T-helper 22 cell (primary cell): ENCODE measurements at places on chromosomes 5 and 9.

DNA sequence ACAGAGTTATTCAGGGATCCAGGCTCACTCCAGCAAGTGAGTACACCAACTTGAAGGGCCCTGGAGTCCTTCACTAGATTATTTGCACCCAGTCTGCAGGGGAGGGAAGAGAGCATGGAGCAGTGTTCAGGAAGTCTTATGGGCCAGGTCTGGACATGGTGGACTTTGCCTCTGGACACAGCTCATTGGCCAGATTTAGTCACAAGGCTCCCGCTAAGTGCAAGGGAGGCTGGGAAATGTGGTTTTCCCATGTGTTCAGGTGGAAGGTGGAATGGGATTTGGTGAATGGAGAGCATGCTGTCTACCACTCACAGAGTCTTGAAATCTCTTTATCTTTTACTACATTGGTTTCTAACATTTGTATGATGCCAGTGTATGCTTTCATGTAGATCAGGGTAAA is 200.5 kb downstream of the GNA14 start:
- no peak for DNase-seq

DNA sequence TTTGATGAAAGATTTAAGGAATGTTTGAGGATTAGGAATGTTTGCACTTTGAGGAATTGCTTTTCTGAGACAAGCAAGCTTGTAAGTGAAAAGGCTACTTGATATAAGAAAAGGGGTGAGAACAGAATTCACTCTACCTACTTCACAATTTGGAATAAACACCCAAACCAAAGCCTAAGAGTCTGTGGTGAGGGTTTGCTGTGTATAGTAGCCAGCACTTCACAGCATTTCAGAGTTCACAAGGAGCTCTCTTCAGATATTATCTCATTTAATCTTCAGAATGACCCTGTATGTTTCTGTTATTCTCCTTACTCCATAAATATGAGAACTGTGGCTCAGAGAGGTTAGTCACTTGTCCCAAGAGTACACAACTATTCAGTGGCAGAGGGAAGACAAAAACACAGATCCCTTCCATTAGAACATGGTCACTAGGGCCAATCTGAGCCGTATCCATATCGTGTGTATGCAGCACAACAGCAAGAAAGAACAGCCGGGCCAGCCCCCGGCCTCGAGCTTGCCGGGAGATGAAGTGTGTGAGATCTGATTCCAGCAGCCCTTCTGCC is 92.4 kb downstream of the FRMD3 start:
- no peak for DNase-seq

DNA sequence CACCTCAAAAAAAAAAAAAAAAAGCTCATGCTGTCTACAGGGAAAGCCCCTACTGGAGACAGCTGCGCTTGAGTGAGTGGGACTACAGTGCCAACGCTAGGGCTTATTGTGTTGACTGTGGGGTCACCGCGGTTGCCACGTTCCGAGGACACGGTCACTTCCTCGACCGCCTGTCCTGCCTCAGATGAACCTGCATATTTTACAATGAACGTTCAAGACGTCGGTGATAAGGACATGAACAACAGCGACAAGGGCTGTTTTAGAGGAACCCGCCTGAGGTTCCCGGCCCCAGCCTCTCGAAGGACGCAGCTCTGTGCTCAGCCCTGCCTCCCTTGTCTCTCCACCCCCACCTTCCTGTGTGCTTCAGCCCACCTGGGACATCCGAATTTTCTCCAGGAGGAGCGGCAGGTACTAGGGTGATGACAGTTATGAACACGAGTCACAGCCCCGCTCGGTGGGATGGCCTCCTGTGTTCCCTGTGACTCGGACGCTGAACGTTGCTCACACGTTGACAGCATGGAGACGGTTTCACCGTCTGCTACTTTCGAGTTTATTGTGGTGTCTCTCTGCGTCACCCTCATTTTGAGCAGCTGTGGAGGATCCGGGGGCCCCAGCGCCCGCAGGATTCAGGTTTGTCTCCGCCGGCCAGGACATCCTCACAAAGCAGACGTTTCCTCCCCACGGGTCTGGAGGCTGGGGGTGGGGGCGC is 11.3 kb upstream of the DIPK1B start:
- DNase-seq, result no peak

DNA sequence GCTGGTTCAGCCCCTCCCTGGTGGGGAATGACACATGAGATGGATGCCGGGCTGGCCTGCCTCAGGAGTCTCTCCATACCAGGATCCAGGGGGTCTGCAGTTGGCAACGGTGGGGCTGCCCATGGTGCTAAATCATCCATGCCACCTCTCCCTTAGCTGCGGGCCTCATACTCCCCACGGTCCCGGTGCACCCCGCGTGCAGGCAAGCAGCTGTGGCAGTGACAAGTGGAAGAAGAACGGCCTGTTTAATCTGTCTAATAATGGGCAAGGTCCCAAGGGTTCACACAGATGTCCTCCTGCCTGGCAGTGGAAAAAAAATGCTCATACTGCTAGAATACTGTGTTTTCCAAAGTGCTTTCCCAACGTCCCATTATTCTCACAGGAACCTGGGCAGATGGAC is 196.9 kb upstream of the PANK3 start:
- DNase-seq, result no peak

GRCh38 chr5:158203261-158203660 is 344.3 kb upstream of the CLINT1 start:
- DNase-seq, result no peak

- DNase-seq, result no peak
These were observed 75.4 kb downstream of the RASEF start for GRCh38 chr9:82987370-82988189.

GRCh38 chr5:98690002-98690401 is 83.5 kb upstream of the RGMB start:
- DNase-seq, result no peak

GRCh38 chr9:98804083-98804482 is 3.4 kb upstream of the GALNT12 start:
- no peak for DNase-seq

- DNase-seq, result no peak
These were observed 47.9 kb downstream of the DEPDC1B start for GRCh38 chr5:60651872-60652620.

DNA sequence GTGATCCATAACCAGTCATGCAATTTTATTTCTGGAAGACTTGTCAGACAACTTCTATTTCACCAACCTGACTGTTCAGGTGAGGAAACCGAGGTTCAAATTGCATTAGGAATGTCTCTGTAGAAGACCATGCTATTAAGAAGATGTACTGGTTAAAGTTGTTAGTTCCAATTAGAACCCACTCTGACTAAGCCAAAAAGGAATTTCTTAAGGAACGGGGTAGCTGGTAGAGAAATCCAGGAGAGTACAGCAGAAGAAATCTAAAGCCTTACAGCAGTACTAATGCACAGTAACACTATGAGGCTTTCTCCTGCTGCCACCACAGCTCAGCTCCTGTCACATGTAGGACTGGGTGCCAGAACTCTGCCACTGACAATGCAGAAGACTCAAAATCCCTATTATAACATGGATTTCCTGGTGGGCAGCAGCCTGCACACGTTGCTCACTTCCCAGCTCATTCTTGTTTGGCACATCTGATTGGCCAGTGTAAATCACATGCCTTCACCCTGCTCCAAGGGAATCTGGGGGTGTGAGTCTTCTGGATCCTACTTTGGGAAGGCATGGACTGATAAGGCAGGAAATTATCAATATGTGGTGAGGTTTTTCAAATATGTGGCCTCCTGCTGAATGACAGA is 37.1 kb downstream of the CAST start:
- no peak for DNase-seq

- no peak for DNase-seq
These were observed 172.6 kb downstream of the SH3GL2 start for GRCh38 chr9:17751486-17751885.

GRCh38 chr5:179152144-179152895 is 92.1 kb downstream of the ZNF354C start:
- DNase-seq, result no peak

- DNase-seq, result no peak
These were observed 243.8 kb downstream of the KDM4C start for GRCh38 chr9:7001571-7001970.

- DNase-seq, result no peak
These were observed 5.1 kb downstream of the LIFR start for GRCh38 chr5:38551030-38552017.

GRCh38 chr5:173706700-173707099 is 90.2 kb upstream of the BOD1 start:
- DNase-seq, result no peak

DNA sequence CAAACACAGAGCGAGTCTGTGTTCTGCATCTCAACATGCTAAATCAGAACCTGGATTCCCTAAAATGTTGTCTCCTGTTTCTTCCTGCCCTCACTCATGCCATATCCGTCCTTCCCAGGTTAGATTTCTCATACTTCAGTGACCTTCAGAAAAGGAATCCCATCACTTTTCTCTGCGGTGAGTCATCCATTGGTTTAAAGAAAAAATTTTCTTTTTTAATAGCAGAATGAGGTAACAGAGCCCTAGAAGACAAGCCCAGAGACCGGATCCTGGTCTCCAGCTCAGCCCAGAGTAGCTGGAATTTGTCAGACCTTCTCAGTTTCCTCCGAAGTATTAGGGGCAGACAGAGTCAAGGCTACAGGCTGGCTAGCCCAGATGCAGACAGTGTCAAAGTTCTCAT is 143.2 kb upstream of the DMRT1 start:
- DNase-seq, result no peak

- no peak for DNase-seq
These were observed 1084.0 kb upstream of the CDH18 start for GRCh38 chr5:21071986-21072385.

GRCh38 chr9:124022201-124023121 is 10.9 kb downstream of the LHX2 start:
- DNase-seq, result no peak

- no peak for DNase-seq
These were observed 78.2 kb downstream of the FAM114A2 start for GRCh38 chr5:153960269-153961215.

GRCh38 chr5:141814064-141814964 is 63.9 kb downstream of the PCDH1 start:
- no peak for DNase-seq

DNA sequence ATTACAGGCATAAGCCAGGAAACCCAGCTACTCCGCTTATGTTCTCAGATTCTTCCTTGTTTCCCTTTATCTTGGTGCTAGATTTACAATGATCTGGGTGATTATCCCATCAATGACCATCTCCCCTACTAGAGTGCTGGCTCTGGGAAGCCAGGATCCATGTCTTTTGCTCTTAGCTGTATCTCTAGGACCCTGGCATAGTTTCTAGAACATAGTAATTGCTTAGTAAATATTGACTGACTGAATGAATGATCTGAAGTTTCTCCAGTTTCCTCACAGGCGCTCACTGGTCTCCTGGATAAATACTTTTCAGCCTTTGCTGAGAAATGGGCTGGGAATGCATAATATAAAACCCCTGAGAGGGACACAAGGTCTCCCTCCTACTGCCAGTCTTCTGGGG is 60.0 kb upstream of the KLF9 start:
- DNase-seq, result no peak

GRCh38 chr9:128068386-128069205 is 564 bp downstream of the SLC25A25 start:
- DNase-seq, result peak; percentile 40

DNA sequence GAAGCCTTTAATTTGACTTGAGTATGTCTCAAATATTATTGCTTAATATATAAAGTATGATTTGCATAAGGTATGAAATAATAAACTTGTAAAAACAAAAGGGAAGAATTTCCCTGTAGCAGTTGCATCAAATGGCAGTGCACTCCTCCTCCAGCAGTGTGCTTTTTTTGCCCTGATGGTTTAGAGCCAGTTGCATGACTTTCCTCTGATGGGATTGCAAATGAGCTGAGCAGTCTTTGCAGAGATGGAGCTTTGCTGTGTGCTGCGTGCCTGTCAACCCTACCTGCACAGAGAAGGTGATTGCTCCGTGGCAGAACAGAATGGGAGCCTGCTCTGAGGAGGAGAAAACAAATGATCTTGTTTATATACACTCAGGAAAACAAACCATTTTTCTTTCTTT is 22.7 kb upstream of the CATSPER3 start:
- DNase-seq, result no peak

- no peak for DNase-seq
These were observed 573.7 kb downstream of the GABRG2 start for GRCh38 chr5:162641142-162641813.

DNA sequence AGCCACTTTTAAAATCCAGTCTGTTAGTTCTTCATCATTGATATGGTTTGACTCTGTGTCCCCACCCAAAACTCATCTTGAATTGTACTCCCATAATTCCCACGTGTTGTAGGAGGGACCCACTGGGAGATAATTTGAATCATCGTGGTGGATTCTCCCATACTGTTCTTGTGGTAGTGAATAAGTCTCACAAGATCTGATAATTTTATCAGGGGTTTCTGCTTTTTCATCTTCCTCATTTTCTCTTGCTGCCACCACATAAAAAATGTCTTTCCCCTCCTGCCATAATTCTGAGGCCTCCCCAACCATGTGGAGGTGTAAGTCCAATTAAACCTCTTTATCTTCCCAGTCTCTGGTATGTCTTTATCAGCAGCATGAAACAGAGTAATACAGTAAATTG is 26.9 kb upstream of the SH3TC2 start:
- no peak for DNase-seq

GRCh38 chr9:38208206-38208901 is 139.3 kb upstream of the SHB start:
- no peak for DNase-seq

GRCh38 chr5:138536665-138537315 is 6.2 kb downstream of the ETF1 start:
- no peak for DNase-seq

GRCh38 chr9:89116064-89116804 is 62.4 kb downstream of the SHC3 start:
- DNase-seq, result no peak

DNA sequence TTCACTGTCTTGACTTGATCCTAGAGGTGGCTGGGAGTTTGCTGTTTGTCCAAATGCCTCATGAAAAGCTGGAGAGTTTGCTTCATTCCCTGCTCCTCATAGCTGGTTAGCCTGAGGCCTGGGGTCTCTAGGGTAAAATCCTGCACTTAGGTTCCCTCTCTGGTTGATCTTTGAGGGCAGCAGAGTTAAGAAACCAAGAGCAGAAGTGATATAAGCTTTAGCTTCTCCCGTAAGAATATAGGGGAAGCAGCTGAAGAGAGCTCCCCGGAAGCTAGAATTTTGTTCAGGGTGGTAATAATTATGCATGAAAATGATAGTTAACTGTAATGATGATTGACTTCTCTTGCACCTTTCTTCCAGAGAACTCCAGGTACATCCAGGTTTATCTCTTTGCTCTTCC is 1.4 kb downstream of the FAM53C start:
- DNase-seq, result no peak
